ENCODE measurements at places on chromosomes 12 and 14.

DNA sequence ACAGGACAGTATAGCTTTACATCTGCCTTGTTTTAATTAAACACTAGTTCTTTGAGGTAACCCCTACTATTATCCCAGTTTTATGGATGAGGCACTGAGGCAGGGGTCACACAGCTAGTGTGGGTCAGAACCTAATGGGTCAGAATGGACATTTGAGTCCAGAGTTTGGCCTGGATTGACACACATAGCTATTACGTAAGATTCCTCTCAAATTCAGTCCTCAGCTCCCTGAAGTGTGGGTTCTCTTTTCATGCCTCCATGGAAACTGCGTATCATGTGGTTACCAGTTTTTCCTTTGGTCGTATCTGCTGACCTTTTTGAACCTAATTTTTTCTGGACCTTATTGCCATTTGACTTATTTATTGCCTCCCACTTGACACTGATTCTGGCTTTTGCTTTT lies 40.4 kb downstream of the PSEN1 start:
- no peak for DNase-seq

GRCh38 chr14:52267501-52268278 lies at the start of gene PTGDR:
TSS of gene PTGDR (plus strand) at chr14:52267698. CDS start at chr14:52267815, 117 bp downstream.
- DNase-seq = no peak

DNA sequence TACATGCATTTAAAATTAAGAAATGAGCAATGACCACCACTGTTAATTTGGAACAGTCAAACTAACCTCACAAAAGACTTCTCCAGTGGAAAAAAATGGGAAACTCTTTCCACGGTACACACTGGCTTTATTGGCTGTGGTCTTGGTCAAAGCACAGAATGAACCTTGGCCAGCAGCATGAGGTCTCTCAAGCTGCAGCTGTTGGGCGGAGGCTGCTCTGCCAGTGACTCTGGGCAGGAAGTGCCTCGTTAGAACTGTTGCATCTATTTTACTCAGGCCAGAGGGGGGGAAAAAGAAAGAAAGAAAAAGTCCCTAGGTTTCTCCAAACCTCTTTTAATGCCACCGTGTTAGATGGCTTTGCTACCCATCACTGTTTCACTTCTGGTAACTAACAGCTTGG lies 279.8 kb upstream of the DIO2 start:
- DNase-seq = no peak

- DNase-seq = no peak
Measured at GRCh38 chr14:91063119-91063518, 2.7 kb upstream of the RPS6KA5 start.

- DNase-seq = no peak
Measured at GRCh38 chr12:29807129-29807528, 23.4 kb upstream of the TMTC1 start.

GRCh38 chr12:20205854-20206253 lies 162.5 kb upstream of the PDE3A start:
- no peak for DNase-seq

DNA sequence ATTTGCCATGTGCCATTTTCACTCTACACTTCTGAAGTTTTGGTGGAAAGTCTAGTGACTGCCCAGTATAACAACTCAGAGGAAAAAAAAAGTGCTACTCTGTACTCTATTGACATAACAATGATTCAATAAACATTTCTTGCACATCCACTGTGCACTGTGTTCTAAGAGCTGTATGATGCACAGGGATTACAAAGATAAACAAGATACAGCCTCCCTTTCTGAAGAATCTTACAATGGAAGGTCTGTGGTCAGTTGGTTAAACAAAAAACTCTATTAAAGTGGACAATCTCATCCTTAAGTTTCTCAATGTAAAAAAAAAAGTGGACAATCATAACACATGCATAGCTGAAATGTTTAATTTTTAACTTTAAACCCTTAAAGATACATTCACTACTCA lies 105.7 kb upstream of the RASSF8 start:
- DNase-seq = no peak

DNA sequence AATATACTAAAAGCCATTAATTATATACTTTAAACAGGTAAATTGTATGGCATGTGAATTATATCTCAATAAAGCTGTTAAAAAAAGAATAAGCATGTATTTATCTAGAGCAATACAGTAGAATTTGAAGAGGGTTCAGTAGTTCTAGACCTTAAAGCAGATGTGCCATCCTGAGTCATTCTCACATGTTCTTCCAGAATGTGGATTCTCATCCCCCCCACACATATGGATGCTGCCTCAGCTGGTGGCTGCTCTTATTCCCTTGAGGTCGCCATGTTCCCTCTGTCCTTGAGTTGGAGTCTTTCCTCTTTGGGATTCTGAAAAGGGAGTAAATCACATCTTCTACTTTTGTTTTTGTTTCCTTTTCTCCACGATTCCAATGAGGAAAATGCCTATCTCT lies 321.3 kb downstream of the AEBP2 start:
- DNase-seq = no peak

DNA sequence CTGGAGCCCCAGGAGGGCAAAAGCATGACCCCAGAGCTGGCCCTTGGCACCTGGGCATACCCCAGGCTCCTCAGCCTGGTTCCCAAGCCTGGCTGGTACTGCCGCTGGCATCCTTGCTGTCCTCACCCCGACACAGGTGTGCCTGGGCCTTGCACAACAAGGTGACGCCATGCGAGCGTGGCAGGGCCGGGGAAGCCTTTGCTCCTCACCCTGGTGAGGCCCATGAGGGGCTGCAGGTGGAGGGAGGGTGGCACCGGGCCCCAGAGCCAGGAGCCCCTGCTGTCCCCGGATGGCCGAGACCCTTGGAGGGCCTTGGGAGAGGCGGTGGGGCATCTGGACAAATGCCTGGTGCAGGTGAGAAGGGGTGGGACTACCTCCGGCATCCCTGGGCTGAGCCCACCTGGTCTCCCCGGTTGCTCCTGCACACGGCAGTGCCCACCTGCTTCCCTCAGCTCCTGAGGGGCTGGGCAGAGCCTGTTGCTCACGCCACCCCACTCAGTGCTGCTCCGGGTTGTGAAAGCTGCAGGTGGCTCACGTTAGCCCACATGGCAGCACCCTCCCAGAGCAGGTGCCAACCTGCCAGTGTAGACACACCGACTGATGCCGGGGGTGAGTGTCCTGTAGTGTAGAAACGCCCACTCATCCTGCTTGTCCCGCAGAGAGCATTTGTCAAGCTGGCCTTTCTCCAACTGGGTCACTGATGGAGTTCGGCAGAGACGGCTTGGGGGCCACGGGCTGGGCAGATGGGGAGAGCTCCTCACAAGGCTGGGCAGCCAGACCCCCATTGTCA lies 24.6 kb upstream of the KIF26A start:
- DNase-seq = no peak

DNA sequence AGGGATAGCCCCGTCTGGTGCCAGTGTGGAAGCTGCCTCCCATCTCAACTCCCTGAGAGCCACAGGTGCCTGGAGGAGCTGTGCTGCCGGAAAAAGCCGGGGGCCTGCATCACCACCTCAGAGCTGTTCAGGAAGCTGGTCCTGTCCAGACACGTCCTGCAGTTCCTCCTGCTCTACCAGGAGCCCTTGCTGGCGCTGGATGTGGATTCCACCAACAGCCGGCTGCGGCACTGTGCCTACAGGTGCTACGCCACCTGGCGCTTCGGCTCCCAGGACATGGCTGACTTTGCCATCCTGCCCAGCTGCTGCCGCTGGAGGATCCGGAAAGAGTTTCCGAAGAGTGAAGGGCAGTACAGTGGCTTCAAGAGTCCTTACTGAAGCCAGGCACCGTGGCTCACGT lies 25.5 kb upstream of the P2RX4 start:
- DNase-seq = peak; percentile 82

DNA sequence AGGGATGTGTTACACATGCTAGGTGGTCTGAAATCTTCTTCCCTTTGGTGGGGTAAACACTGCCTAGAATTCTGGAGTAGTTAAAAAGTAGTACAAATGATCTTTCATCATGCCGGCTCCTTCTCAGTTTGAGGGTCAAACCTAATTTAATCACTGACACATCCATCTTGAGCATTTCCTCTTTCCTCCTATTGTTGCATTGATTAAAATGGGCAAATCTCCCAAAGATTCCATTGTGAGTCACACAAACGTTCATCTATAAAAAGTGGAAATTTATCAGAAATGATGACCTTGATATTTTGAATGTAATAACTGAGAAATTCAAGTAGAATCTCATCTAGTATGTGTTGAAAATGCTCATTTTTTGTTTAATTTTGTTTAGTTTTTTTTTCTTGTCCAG lies 996.0 kb downstream of the NRXN3 start:
- no peak for DNase-seq

GRCh38 chr14:78543433-78543832 lies 373.3 kb downstream of the NRXN3 start:
- DNase-seq = no peak

DNA sequence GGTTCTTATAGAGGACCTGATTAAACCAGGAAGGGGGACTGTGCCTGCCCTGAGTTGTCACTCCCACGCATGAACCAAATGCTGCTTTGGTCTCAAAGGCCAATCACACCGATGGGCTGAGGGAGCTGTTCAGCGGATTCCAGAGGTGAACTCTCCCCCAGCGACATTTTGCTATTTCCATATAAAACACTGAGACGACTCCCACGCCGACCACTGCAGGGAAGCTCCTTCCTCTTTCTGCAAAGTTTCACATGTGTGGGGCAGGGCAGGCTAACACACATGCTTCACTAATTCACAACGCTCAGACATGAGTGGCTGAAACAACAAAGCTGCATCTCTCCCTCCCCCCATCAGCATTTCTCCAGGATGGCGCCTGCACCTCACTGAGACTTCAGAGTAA lies 37.8 kb upstream of the TMEM132D start:
- DNase-seq = no peak
